ENCODE measurements at places on chromosomes 3 and 15.

DNA sequence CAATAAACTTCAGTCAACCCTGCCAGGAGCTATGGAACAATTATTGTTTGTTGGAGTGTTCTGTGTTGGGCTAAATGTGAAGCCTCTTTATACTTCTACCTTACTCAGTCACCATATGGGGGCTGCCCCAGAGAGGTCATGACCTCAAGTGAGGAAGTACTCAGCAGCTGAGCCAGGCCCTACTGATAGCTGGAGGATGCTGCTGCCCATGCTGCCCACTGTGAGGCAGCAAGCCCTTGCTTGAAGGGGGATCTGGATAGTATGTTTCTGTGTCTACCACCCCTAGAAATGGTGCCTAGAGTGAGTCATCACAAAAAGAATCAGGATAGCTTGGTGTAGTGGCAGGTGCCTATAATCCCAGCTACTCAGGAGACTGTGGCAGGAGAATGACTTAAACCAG is 4.5 kb upstream of the RPL24 start:
- no peak for DNase-seq

DNA sequence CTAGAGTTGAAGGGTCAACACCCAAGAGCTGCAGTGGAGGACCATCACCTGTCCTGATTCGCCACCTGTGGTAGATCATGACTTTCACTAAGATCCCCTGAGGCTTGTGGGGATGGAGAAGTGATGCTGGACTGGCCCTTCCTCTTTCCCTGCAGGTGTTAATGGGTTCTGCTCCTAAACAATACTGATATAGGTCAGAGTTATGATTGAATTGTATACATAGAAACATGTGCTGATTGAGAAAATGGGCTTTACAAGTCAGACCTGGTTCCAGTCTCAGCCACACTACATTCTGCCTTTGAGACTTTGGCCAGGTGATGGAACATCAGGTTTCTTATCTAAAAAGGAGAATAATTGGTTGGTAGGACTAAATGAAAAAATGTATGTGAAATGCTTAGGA is 418.9 kb upstream of the TPRG1 start:
- no peak for DNase-seq

DNA sequence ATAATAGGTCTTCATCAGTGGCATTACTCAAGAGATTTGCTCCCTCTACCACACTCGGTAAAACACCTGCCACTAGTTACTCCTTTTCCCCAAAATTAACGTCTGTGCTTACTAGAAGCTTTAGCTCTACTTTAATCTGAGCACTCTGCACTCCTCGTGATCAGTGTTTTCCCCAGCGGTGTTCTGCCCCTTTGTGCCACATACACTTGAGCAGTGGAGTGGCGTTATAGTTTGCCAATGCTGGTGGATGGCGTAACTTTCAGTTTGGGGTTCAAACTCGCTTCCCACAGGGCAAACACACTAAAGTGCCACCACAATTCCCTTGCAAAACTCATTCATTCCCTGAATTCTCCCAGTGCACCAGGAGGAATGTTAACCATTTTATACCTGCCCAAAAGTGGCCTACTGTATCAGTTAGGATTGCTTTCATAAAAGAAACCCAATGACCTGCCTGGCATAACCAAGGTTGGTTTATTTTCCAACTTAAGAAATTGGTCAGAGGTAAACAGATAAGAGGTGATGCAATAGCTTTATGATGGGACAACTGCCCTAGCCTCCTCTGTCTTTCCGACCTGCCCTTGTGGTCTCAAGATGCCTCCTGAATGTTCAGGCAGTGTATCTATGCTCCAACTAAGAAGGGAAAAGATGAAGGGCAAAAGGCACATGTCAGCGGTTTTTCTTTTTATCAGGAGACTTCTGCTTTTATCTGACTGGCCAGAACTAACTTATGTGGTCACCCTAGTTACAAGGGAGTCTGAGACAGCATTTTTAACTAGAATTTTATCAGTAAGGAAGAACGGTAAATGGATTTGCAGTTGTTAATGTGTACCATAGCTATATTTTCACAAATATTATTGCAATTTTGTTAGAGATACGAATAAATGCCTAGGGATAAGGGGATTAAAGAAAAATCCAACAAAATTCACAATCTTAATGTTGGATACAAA is 83.9 kb downstream of the FSIP1 start:
- DNase-seq = no peak

- no peak for DNase-seq
These were observed 26.6 kb downstream of the TMEM45A start for GRCh38 chr3:100518983-100519382.

- DNase-seq = peak; percentile 74
These were observed at the start of gene THSD4 for GRCh38 chr15:71114887-71115566. Gene THSD4, plus strand, starts transcription at chr15:71115471.

- no peak for DNase-seq
These were observed 13.7 kb downstream of the ZDHHC19 start for GRCh38 chr3:196197524-196197923.

- DNase-seq = no peak
These were observed 67.0 kb downstream of the EDEM1 start for GRCh38 chr3:5254281-5255048.

- DNase-seq = no peak
These were observed 10.6 kb upstream of the STT3B start for GRCh38 chr3:31522152-31522551.

- DNase-seq = no peak
These were observed 32.6 kb upstream of the PCSK6 start for GRCh38 chr15:101522091-101522490.

All from pancreas (tissue), 10 donors.